ENCODE measurements at places on chromosomes 16 and 17.
A peak's percentile ranks its signal among the peaks of the same experiment; 100 is the strongest.

DNA sequence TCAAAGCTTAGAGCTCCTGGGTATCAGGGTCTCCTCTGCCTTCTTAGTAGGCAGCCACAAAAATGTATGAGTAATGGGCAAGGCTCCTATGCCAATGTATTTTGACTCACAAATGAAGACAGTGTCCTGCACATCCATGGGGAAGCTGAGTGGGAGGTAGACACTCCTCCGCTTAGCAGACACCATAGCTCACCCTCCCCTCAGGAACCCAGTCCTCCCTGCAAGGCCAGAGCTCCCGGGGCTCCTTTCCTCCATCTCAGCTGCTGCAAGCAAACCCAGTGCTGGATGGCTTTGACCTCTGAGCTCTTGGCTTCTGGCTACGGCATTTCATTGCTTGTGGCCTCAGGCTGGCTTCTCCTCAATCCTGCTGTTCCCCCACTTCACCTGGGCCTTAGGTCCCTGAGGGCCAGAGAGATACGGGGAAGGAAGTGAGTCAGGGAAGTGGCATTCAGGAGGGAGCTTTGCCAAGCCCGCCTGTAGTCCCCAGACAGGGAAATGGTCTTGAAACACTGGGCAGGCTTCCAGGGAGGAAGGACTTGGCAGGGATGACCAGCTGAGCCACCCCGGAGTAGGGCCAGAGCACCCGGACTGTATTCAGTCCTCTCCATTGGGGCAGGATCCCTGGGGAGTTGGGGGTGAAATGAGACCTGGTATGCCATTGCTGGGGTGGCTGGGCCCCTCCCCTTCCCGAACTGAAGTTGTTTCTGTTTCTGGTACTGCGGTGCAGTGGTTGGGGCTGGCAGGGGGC lies 4.5 kb downstream of the ABCC3 start:
- DNase-seq, result no peak

GRCh38 chr17:17628388-17629008 lies 37.0 kb upstream of the PEMT start:
- DNase-seq, result peak; percentile 1

DNA sequence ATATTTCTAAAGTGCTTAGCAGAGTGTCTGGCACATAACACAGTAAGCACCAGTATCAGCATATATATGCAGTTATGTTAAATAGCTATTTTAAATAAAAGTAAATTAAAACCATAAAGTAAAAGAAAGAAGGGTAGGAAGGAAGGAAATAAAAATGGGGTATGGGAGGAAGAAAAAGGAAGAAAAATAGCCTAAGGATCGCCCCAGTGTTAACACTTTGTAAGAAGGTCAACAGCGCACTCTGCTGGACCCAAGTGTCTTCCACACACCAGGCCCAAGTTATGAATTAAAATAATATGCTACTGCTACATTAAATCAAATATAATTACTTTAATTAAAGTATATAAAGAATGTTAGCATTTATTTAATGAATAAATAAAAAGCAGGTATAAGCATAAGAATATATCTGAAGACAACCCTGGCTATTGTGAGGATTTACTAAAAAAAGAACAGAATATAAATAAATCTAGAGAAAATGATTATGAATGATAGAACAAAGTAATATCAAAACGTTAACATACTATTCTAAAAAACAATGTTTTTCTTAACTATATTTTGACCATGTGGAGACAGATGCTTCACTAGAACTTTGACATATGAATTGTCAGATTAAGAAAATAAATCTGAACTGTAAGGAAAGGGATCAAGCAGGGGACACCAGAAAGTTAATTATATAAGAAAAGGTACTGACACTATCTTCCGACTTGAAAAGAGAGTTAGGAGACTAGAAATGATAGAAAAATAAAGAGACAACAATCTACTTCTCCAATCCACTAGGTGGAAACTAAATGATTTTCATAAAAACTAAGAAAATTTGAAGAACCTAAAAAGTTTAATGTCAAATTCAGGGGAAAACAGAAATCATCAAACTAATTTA lies 25.9 kb downstream of the BRIP1 start:
- DNase-seq, result peak; percentile 78

DNA sequence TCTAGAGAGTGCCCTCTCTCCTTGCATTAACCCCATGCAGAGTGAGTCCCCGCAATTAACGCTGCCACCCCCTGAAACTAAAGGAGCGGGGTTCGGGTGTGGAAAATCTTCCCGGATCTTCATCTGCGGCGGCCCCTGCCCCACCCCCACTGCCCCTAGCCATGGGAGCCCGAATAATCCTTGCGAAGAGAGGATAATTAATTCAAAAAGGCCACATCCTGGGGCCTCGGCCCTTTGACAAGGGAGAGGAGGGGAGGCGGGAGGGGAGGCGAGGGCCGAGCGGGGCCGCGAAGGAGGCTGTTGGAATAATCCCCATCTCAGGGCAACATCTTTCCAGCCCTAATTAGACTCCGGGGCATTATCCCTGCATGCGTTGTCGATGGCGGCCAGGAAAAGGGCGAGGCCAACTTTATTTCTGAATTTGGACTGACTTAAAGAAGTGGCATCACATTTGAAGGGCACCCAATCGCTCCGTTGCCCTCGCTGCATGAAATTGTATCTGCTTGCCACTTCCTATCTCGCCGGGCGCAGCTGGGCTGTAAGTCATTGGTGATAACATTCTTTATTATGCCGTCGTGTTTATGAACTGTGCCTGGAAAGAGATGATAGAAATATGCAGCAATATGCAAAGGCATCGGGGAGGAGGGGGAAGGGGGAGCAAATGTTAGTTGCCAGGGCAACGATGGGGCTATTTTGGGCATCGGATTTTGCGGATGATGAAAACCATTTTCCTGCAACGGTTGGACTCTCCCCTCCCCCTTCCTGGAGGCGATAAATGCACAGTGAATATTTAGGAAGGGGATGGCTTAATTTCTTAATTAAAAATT lies 387.1 kb upstream of the TNRC6C start:
- DNase-seq, result no peak

- DNase-seq, result no peak
Observed at GRCh38 chr16:70512456-70512855, 10.9 kb downstream of the COG4 start.

GRCh38 chr17:81950501-81950900 lies 3.5 kb upstream of the MYADML2 start:
- no peak for DNase-seq

GRCh38 chr17:70110443-70110880 lies 35.4 kb downstream of the KCNJ16 start:
- DNase-seq, result no peak

DNA sequence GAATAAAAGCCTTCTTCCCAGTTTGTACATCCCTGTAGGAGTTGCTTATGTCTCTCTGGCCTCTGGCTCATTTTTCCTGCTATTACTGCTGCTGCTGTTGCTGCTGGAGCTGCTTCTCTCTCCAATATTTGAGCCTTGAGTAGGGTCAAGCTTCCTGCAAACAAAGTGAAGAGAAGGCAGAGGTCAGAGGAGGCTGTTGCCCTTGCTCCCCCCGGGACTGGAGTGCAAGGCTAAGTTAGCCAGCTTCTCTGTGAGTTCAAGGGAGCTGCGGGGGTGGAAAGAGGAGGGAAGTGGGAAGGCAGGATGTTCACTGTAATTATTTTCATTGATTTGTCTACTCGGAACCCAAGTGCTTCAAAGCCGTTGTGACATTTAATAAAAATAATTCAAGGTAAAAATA lies 77.0 kb upstream of the TMEM132E start:
- DNase-seq, result no peak

DNA sequence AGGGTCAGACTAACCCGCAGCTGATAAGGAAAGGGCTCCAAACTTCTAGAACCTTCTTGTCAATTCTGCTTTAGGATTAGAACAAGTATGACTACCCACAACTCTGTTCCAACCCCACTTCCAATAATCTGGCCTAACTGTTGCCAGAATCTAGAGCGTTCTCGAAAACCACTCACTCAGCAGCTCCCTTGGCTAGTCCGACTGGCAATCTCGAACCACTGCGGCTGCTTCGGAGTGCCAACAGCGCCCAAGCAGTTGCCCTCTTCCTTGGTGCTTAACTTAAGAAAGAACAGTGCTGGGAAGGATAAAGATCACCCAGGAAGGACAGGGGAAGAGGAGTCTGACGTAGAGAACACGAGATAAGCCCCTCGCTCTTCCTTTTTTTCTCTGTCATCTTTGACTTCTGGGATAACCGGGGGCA lies 818 bp downstream of the DNAJC7 start:
- DNase-seq, result no peak

- DNase-seq, result no peak
Observed at GRCh38 chr16:19458722-19459379, 41.2 kb downstream of the TMC5 start.

DNA sequence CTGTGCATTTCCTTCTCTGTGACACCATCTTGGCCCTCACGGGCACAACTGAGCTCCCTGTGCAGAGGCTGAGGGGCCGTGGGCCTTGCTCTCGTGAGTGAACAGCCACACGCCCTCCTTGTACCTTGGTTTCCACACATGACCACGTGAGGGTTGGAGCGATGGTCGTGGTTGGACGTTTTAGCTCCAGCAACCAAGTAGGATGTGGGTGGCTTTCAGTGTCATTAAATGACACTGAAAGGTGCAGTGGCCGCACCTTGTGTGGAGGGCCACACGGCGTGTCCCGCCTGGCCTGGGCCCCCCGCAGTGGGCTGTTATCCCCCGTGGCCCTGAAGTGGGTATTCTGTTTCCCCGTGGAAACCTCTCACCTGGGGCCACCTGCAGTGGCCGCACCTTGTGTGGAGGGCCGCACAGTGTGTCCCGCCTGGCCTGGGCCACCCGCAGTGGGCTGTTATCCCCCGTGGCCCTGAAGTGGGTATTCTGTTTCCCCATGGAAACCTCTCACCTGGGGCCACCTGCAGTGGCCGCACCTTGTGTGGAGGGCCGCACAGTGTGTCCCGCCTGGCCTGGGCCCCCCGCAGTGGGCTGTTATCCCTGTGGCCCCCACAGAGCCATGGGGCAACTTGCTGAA lies 28.2 kb downstream of the ACSF3 start:
- no peak for DNase-seq

DNA sequence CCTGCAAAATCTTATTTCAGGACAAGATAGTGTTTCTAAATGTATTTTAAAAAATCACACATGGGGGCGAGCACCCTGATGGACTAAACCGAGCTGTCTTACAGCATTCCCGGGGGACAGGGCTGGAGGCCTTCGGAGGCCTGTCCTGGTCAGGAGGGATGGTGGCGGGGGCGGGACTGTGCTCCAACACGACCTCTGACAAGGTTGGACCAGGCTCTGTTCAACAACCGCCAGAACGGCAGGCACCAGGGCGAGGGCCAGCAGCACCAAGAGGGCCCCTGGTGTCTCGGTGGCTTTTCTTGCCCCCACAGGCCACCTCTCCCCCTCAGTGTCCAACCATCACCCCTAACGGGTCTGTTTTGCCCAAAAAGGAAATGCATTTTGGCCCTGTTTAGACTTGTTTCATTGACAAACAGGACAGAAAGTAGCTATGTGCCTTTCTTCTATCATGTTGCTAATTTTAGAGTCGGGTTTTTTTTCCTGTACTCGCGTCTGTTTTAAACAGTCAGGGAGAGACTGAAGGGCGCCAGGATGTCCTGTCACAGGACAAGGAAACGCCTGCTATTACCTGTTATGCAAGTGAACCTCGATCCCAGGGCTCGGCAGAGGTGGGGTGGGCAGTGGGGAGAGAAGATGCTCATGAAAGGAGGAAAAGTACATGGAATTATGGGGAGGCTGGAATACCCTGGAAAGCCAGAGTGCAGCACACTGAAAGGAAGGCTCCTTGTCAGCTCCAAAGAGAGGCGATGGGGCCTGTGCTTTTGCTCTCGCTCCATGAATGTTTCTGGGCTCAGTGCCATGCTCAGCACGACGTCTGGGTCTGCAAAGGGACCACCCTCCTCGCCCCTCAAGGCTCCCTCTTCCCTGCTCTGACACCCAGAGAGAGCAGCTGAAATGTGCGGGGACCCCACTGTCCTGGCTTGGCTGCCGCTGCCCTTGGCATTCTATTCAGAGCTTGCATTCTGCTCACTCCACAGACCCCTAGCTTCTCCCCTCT lies 11.9 kb downstream of the TMEM204 start:
- no peak for DNase-seq

DNA sequence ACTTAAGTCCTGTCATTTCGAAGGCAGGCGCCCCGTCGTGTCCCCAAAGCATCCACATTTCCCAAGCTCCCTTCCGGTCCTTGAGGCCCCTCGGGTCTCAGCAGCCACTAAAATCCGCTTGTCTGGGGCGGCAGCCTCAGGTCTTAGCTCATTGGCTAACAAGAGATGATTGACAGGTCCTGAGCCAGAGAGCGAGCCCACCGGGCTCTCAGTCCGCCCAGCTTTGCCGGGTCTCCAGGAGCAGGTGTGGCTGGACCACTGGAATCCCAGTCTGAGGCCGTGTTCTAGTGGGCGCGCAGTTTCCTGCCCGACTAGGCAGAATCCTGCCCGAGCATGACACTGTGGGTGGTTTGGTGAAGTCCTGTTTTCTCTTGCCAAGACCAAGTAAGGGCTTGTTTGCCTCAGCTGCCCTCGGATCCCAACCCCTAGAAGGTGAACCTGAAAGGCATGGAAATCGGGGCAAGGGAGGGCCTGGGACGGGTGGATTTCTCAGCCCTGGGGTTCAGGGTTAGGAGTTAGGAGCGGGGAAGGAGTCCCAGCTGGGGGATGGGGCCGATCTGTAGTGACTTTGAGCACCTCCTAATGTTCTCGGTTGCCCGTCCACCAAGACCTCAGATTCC lies 42.8 kb downstream of the MRC2 start:
- no peak for DNase-seq

GRCh38 chr16:82072313-82072712 lies 37.3 kb downstream of the HSD17B2 start:
- no peak for DNase-seq

GRCh38 chr16:6571044-6571443 lies 761.6 kb upstream of the RBFOX1 start:
- no peak for DNase-seq

DNA sequence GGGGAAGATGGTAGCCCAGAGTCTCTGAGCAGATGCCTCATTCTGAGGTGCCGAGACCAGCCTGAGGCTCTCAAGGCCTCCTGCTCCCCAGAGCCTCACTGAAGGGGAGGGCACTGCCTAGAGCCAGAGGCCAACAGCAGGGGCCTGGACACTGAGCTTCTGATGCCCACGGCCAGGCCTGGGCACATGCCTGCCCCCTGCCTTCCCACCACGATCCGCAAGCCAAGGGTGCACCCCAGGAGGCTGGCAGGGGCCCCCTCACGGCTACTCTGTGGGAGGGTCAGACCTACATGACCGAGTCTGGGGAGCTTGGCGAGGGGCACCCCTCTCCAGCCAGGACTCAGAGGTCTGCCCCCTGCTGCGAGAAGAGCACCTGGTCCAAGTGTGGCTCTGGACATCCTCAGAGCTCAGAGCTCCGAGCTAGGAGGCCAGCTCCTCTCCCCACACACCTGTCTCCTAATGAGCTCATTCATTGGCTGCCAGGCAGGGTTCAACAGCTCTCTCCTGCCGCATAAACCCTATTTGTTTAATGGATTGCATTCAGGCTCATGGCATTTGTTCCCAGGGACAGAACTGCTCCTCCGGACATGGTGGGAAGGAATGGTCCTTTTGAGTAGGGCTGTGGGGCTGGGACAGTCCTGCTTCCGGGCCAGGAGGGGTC lies 13.9 kb downstream of the OTOP3 start:
- no peak for DNase-seq

- DNase-seq, result no peak
Observed at GRCh38 chr16:63563819-63564505, 1527.7 kb upstream of the CDH8 start.

GRCh38 chr17:9956474-9957131 lies 51.5 kb upstream of the RCVRN start:
- DNase-seq, result no peak

- DNase-seq, result no peak
Observed at GRCh38 chr16:64745258-64745930, 376.5 kb downstream of the CDH11 start.

- DNase-seq, result no peak
Observed at GRCh38 chr17:9941305-9941704, 36.2 kb upstream of the RCVRN start.

- DNase-seq, result no peak
Observed at GRCh38 chr16:67441907-67442306, 11.0 kb downstream of the HSD11B2 start.
